ENCODE measurements at places on chromosomes 4 and X. TPM values are rescaled to one million over a fixed set of nuclear protein-coding genes. Genes with fewer than 3 reads are reported as not detected.

SMR3B gene
- not detected for total RNA-seq

DNA sequence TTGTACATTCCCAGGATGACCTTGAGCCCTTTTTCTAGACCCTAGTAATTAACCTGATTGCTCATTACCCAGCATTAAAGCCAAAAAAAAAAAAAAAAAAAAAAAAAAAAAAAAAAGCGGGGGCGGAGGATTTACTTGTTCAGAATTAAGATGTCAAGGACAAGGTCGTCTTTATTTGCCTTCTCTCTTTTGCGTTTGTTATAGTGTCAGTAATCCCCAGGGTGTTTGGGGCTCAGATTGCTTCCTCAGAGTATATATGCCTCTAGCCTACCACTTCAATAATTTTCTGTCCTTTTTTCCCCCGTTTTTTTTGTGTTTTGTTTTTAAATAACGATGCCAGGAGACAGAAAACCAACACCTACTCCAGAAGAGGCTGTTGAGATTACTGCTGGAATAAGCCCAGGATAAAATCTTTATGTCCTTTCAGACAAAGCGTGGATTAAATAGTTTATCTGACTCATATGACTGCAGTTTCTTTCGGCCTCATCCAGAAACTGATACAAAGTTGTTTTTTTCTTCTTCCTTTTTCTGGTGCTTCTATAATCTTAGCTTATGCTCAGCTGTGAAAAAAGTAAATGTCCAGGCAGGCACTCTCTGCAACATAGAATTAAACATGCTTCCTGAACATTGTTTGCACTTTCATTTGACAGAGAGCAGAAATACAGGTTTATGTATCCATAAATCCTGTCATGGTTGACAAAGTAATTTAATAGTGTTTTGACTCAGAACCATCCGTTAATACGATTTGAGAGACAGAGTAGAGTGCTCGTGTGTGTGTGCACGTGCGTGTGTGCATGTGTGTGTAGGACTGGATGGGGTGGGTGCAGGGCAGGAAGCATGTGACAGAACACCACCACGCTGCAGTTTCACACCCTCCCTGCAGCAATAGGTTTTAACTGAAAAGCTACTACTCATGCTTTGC lies 138.6 kb downstream of the AFF1 start:
- peak; percentile 79 for DNase-seq

- DNase-seq = no peak
Observed at GRCh38 chrX:107485013-107485412, 35.6 kb downstream of the FRMPD3 start.

PNMA6A gene
- 0.42 TPM for total RNA-seq

DNA sequence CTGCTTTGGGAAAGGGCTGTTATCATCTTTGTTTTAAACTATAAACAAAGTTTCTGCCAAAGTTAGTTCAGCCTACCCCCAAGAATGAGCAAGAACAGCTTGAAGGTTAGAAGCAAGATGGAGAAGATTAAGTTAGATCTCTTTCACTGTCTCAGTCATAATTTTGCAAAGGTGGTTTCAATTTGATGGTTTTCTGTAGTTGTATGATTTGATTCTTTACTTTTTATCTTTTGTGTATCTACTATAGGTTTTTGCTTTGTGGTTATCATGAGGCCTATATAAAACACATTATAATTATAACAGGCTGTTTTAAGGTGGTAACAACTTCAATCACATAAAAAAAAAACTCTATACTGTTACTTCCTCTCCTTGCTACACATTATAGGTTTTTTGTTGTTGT lies 35.4 kb upstream of the ALG13 start:
- no peak for DNase-seq

ARHGAP36 gene
- 0.18 TPM for total RNA-seq

NSG1 gene
- total RNA-seq = 2.6 TPM

ASB12 gene
- total RNA-seq = 0.34 TPM

GRCh38 chrX:85516131-85516530 lies 136.7 kb upstream of the POF1B start:
- DNase-seq = no peak
